ENCODE measurements at places on chromosomes 13 and 19.

DNA sequence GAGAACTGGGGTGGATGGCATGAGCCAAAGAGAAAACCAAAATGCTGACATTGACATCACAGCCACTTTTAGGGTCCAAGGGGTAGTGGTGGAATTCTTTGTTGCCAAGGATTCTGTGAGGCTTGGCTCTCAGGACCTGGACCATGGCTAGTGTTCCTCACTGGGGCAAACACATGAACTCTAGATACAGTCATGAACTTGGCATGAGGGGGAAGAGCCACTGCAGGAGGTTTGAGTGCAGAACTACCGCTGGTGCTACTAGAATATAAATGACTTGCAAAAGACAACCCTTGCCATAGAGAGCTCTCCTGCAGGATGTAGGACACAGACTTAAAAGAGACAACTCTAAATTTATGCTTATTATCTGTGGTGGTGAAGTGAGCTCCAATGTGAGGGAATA, 29.8 kb upstream of the FRY start:
- H3K27me3 ChIP-seq = no peaks in the 10 kb centered on the region
- no peak overlapping the region for H3K27ac ChIP-seq
- no peak overlapping the region for H3K4me3 ChIP-seq
- no peak for DNase-seq
- no peaks in the 10 kb centered on the region for H3K4me1 ChIP-seq
- H3K36me3 ChIP-seq = no peaks in the 10 kb centered on the region

DNA sequence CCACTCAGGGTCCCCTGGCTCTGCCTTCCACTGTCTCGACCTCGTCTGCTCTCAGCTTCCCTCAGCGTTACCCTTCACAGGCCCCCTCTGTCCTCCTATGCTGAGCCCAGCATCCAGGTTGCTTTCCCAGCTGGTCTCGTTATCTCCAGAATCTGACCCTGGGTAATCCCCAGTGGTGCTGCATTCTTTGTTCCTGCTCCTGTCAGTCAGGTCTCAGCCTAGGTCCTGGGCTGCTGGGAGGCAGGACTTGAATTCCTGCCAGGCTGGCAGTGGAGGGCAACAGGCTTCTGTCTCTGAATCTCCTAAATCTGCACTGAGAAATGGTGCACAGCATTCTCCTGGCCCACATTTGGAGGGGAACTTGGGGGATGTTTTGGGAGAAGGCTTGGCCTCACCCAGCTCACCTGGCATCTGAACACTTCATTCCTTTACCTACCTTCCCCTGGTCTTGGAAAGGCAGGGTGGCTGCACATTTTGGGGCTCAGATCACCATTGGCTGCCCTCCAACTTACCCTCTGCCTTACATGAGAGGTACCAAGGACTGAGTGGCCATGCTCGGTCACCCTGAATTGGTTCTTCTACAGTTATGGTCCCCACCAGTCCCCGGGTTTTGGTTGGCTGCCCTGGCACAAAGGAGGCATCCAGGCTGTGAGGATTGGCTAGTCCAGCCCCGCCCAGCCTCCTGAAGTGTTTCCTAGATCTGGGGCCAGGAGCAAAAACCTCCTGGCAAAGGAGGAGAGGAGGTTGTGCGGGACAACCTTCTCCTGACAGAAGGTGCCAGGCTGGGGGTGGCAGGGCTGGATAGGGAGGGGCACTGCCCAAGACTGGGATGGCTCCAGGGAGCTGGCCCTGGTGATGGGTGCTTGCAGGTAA, at the start of gene CYP4F8:
CYP4F8 (plus strand) TSS at position 712 of the 873 bp plus-strand sequence. CDS start 399 bp downstream, outside the sequence.
- no peak within 1 kb of the TSS for H3K27ac ChIP-seq
- H3K4me1 ChIP-seq = no peaks in the 10 kb centered on the region
- H3K36me3 ChIP-seq = no peaks in the 10 kb centered on the region
- peaks cover 20% of the 10 kb centered on the region for H3K27me3 ChIP-seq
- no peak within 1 kb of the TSS for H3K4me3 ChIP-seq

DNA sequence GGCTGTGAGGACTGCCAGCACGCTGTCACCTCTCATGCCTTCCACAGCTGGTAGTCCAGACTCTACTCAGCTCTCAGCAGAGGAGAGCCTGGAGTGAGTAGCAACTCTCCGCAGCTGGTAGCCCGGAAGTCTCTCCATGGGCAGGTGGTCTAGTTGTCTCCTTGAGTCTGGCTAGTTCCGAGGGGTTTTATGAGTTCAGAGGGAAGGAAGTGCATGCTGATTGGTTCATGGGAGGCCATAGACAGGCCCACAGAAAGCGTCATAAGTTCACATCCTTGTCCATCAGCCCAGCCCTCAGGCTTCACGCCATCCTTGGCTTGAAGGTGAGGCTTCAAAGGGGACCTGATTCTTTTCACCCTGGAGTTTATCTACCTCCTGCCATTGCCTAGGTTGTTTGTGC, 2662.4 kb upstream of the PCDH20 start:
- no peak for DNase-seq
- no peak overlapping the region for H3K27ac ChIP-seq
- H3K4me3 ChIP-seq = no peak overlapping the region
- H3K4me1 ChIP-seq = no peaks in the 10 kb centered on the region

DNA sequence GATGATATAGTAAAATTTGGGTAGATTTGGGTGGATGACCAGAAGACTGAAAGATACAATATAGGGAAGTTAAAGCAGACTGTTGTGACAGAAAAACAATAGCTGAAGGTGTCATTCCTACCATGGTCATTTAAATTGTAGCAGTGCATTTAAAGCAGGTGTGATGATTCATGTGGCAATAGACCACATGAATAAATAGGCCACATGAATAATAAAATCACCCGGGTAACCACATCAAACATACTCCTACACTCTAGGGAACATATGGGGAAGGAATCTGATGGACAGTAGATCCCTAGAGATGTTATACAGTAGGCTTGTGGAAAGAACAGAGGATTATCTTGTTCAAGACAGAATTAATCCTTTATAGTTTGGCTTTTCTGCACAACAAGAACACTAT, 392.6 kb downstream of the SLITRK5 start:
- no peaks in the 10 kb centered on the region for H3K27me3 ChIP-seq
- H3K27ac ChIP-seq = no peak overlapping the region
- DNase-seq = no peak
- no peaks in the 10 kb centered on the region for H3K4me1 ChIP-seq
- no peaks in the 10 kb centered on the region for H3K36me3 ChIP-seq

GRCh38 chr19:11971041-11971440, 6.2 kb downstream of the ZNF763 start:
- H3K4me3 ChIP-seq = no peak overlapping the region
- no peak for DNase-seq
- no peak overlapping the region for H3K27ac ChIP-seq
- H3K36me3 ChIP-seq = peaks cover 9% of the 10 kb centered on the region
